Activated CD8-positive, alpha-beta T cell treated with anti-CD3 and anti-CD28 coated beads, Interleukin-2, amount 10 ng/mL, durations not matched to agents 7 days and 5 days (primary cell): ENCODE measurements at places on chromosomes 16 and 17. TPM values are rescaled to one million over a fixed set of nuclear protein-coding genes. Genes with fewer than 3 reads are reported as not detected.

DNA sequence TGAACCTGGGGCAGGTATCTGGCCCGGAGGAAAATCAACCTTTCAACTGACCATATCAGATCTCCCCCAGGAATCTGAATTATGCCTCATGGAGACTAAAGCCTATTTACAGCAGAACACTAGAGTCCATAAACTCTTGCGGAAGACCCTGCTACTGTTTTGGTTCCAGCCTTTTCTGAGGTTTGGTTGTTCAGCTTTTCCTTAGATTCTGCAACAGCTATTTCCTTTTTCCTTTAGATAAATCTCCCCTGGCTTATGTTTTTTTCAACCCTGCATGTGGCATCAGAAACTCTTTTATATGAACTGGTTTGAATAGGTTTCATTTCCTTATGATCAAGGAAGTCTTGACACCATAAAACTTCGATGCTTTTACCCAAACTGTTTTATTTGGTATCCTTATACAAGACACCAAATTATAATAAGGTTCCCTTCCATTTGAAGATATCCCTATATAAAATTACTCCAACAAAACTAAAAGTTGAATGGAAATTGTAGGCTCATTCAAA lies 13.1 kb downstream of the SPOP start:
- no peaks in the 10 kb centered on the region for H3K27me3 ChIP-seq
- H3K4me1 ChIP-seq = peaks cover 16% of the 10 kb centered on the region
- H3K36me3 ChIP-seq = peaks cover 28% of the 10 kb centered on the region
- DNase-seq = no peak

- no peaks in the 10 kb centered on the region for H3K27me3 ChIP-seq
- H3K4me3 ChIP-seq = no peak overlapping the region
- H3K27ac ChIP-seq = no peak overlapping the region
Measured at GRCh38 chr17:19780846-19781245, 32.7 kb upstream of the ALDH3A1 start.

- H3K4me3 ChIP-seq = no peak overlapping the region
- peaks cover 52% of the 10 kb centered on the region for H3K36me3 ChIP-seq
- no peak overlapping the region for H3K27ac ChIP-seq
- H3K27me3 ChIP-seq = no peaks in the 10 kb centered on the region
Measured at GRCh38 chr16:11737713-11738112, 4.9 kb downstream of the TXNDC11 start.

DNA sequence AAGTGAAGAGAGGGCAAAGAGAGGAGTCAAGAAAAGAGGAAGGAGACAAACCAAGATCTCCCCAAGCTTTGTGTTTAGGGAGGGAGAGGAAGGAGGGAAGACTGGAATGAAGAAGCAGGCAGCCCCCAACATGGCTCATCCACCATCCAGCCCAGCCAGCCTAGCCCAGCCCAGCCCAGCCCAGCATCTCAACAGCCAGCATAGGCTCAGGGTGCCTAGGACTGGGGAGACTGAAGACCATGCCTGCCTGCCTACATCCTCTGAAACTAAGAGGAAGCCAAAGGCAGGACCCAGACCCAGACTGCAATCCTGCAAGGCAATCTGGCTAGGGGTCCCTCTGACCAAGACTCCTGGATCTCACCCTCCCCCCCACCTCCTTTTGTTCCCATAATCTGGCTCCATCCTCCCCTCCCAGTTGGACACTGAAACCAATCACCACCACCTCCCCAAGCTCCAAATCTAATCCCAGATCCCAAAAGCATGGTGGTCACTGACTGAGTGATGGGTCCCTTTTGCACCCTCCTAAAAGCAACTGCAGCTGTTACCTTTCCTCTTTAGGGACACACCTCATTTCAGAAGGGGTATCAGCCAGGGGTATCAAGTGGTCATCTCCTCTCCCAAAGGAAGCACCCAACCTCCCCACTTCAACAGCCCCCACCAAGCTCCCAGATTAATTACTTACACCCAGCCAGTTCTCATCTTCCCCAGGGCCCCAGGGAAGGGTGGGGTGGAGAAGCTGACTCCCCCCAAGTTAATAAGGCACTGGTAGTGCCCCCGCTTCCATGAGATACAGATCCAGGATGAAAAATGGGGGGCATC lies 1.2 kb downstream of the HDAC5 start:
- peaks cover 5% of the 10 kb centered on the region for H3K27me3 ChIP-seq
- peak overlapping the region; percentile 80 for H3K4me3 ChIP-seq
- H3K4me1 ChIP-seq = peaks cover 16% of the 10 kb centered on the region
- no peaks in the 10 kb centered on the region for H3K36me3 ChIP-seq
- peak overlapping the region; percentile 83 for H3K27ac ChIP-seq
- no peak for DNase-seq

- DNase-seq = no peak
- peaks cover 10% of the 10 kb centered on the region for H3K4me1 ChIP-seq
- H3K27me3 ChIP-seq = no peaks in the 10 kb centered on the region
- no peak overlapping the region for H3K4me3 ChIP-seq
Measured at GRCh38 chr17:75755990-75756389, 9.0 kb downstream of the GALK1 start.

- DNase-seq = no peak
- peaks cover 2% of the 10 kb centered on the region for H3K27me3 ChIP-seq
- peak overlapping the region; percentile 39 for H3K27ac ChIP-seq
- peak overlapping the region; percentile 90 for H3K4me3 ChIP-seq
Measured at GRCh38 chr16:635573-636205, 416 bp downstream of the METTL26 start.

Gene HS3ST3A1
- total RNA-seq = not detected
